CD4-positive, alpha-beta T cell treated with Interleukin-12 subunit alpha and Interleukin-12 subunit beta, for 1 hour (primary cell): ENCODE measurements at places on chromosomes 1 and 21.

DNA sequence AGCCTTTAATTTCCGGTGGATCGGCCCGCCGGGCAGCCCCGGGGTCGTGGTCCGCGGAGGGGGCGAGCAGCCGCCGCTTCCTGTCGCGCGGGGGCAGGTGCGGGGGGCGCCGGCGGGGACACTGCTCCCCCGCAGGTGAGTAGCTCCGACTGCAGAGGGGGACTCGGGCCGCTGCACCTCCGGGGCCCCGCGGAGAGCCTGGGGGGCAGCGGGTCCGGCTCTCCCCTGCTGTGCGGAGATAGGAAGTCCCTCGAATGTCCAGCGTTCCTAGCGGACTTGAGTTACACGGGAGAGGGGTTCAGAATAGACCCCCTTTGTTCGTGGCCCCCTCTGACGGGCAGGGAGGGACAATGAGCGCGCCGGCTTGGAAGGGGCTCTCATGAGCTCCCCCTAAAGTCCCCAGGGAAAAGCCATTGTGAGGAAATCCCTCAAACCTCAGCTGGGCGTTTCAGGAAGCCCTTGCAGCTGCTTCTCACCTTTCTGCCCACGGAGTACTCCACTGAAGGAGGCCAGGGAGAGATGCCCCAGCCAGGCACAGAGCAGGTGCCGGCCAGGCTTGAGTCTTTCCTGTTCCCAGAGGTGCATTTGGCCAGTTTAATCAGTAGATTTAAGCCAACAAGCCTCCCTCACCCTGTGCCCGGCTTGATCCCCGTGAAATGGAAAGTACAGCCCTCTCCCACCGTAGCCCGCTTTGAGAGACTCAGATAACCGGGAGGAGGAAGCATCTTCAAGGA, 925 bp downstream of the PDE9A start:
- DNase-seq = no peak

GRCh38 chr1:10471411-10472219, 714 bp downstream of the DFFA start:
- no peak for DNase-seq

GRCh38 chr1:195958131-195958530, 650.1 kb downstream of the KCNT2 start:
- DNase-seq = no peak

DNA sequence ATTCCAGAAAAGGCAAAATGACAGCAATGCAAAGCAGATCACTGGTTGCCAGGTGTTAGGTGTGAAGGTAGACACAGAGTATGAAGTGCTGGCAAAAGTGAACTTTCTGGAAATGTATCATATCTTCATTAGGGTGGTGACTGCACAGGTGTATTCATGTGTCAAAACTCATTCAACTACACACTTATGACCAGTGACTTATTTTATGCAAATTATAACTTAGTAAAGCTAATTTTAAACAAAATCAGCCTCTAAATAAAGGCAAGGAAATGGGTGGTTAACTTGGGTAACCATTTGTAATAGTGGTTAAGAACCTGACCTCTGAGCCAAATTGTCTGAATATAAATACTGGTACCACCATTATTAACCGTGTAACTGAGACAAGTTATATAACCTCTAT, 7.4 kb downstream of the COP1 start:
- no peak for DNase-seq

- peak; percentile 94 for DNase-seq
These were observed at the start of the genes CFAP57 and EBNA1BP2 for GRCh38 chr1:43171876-43172526. CFAP57 (plus strand) TSS chr1:43172330; CDS start chr1:43172754, 424 bp downstream. EBNA1BP2 (minus strand) TSS chr1:43172290; CDS start chr1:43172118, 172 bp downstream.

- DNase-seq = peak; percentile 44
These were observed 25.5 kb downstream of the MAN1C1 start for GRCh38 chr1:25641931-25642573.
